ENCODE measurements at places on chromosomes 6 and 20.
A peak's percentile ranks its signal among the peaks of the same experiment; 100 is the strongest.

GRCh38 chr6:137975188-137975940 is 108.3 kb downstream of the TNFAIP3 start:
- no peak for DNase-seq

- no peak for DNase-seq
Observed at GRCh38 chr6:17423026-17423425, 29.6 kb downstream of the CAP2 start.

DNA sequence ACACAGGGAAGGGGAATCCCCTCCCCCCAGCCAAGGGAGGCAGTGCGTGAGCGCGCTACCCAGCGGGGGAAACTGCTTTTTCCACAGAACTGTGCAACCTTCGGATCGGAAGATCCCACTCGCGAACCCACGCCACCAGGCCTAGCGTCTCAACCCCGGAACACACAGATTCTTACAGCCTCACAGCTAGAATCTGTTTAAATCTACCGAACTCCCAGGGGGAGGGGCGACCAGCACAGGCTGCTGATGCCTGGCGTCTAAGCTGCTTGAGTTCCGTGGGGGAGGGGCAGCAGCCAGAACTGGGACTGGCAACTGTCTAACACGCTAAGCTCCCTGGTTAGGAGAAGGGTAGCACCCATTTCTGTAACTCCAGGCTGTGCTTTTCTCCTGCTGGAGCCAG is 217.3 kb upstream of the TENT5A start:
- peak; percentile 37 for DNase-seq

- DNase-seq = no peak
Observed at GRCh38 chr6:2274981-2275891, 29.8 kb upstream of the GMDS start.

- DNase-seq = no peak
Observed at GRCh38 chr20:48773837-48774418, 53.9 kb downstream of the PREX1 start.

DNA sequence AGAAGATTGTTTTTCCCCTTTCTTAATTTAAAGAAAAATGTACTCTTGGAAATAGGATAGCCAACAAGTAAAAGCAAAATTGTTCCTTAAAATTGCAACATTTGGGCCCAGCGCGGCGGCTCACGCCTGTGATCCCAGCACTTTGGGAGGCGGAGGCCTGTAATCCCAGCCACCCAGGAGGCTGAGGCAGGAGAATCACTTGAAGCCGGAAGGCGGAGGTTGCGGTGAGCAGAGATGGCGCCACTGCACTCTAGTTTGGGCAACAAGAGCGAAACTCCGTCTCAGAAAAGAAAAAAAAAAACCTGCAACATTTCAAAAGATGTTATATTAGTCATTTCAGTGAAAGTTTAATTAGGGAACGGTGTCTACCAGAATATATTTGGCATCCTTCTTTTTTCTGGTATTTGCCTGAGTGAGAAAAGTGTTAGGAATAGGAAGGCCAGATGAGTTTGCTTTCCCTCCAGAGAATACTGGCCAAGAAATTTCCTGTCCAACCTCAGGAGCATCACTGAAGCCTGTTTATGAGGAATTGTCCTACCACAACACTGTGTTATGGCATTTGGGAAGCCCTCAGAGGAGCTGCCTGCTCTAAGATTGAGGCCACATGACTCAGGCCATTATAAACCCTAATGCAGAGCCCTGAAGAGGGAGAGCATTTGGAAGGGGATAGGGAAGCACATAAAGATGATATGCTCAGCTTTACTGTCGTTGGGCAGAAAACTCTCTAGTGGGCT is 1.2 kb upstream of the GJA1 start:
- DNase-seq = no peak

GRCh38 chr6:146785001-146785585 is 186.3 kb downstream of the ADGB start:
- peak; percentile 66 for DNase-seq

DNA sequence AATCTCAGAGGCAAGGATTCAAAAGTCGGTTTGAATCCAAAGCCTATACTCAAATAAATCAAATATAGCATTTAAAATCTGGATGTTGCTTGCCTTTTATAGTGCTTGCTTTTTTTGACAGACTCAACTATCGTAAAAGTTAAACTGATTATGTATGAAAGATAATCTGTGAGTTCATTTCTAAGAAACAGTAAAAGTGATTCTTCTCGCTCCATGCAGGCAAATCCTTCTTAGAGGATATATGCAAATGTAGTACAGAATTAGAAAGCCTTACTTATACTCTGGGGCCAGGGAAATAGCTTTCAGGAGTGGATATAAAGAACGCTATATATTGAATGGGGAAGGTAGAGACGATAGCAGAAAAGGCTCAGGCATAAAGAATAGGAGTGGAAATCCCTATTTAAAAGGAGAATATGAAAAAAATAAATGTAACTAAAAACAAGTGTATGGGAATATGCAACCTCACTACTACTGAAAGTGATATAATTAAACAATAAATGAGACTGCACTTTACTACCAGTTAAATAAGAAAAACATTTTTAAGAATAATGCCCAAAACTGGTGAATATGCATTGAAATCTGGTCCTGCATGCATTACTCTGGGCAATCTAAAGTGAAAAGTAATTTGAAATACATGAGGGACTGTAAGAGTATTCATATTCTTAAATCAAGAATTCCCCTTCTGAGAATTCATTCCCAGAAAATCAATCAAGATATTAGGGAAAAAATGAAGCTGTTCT is 361.8 kb upstream of the PLCB4 start:
- DNase-seq = no peak

GRCh38 chr6:81785377-81785776 is 32.9 kb upstream of the TENT5A start:
- DNase-seq = no peak

- peak; percentile 35 for DNase-seq
Observed at GRCh38 chr20:44745598-44746366, at the start of gene KCNK15. TSS of gene KCNK15 (plus strand) at chr20:44745865. CDS start at chr20:44745911, 46 bp downstream.

GRCh38 chr6:168712993-168713392 is 272.0 kb downstream of the SMOC2 start:
- DNase-seq = no peak

DNA sequence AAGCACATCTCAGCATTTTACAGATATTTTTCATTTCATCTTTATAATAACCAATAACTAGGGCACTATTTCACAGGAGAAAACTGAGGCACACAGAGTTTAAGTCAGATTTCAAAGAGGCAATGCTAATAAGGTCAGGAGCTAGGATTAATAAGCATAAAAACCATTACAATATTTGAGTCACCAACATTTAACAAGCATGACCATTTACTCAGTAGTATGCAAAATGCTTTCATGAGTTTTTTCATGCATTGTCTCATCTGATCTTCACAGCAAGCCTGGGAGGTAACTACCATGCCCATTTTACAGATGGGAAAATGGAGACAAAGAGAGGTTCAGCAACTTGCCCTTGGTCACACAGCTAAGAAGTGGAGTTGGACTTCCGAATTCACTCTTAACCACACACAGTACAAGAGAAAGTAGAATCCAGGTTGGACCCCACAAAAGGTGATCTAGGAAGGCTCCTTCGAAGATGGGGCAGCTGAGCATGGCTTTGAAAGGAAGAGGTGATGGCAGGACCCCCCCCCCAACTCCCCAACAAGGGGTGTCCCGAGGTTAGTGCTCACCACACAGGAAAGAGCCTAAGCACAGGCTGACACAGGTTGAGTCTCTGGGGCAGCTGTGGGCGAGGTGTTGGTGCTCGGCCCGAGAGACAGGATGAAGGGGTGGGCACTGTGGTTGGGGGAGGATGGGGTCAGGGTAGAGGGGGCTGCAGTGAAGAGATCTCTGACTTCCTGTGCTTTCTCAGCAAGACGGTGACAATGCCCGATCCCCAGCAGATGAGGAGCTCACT is 108.8 kb downstream of the PREX1 start:
- no peak for DNase-seq

DNA sequence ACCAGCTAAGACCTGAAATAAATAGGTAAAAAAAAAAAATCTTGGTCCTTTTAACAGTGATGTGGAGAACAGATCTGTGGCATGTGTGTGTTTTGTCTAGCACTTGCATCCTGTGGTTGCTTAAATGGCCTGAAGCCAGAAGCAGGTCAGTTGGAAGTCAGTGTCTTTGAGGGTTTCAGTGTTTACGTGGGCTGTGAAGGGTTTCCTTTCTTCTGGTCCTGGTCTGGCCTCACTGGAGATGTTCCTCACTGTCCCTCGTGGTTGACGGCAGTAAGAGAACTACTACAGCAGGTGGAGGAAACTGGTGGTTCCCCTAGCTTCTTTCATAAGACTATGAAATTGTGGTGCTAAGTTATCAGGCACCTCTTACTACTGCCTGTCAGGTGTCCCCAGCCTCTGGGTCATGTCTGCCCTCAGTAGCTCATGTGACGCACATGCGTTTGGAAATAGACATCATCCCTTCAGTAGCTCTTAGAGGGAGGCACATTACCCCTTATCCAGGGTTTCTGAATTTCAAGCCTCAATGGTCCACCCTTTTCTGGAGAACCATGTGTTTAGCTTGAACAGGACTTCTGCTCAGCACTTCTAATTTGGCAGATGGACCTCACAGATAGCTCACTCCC is 59.4 kb upstream of the SCP2D1 start:
- DNase-seq = no peak

DNA sequence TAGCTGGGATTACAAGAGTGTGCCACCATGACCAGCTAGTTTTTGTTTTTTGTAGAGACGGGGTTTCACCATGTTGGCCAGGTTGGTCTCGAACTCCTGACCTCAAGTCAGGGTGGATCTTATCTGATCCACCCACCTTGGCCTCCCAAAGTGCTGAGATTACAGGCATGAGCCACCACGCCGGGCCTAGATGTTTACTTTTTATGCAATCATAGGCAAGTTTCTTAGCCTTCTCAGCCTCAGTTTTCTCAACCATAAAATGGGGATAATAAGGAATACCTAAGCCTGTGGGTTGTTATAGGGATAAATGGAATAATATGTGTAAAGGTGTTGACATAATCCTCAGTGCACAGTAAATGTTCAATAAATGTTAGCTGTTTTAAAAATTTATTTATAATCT is 9.8 kb downstream of the SPATS1 start:
- no peak for DNase-seq

DNA sequence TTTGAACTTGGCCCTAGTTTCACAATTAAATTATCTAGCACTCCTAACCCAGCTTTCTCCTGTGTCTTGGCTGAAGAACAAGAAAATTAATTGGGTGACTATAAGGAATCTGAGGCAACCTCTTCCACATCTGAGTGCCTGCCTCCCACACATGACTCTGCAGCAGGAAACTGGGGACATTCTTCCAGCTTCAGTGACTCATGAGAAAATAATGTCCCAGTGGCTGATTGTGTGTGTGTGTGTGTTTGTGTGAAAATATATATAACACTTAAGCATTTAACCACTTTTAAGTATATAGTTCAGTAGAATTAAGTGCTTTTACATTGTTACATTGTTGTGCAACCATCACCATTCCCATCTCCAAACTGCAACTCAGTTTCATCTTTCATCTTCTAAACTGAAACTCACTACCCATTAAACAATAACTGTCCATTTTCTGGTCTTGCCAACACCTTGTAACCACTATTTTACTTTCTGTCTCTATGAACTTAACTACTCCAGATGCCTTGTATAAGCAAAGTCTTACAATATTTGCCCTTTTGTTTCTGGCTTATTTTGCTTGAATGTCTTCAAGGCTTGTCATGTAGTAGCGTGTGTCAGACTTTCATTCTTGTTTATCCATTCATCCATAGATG is 8.7 kb downstream of the TRIM38 start:
- DNase-seq = no peak

GRCh38 chr20:51372176-51372803 is 170.2 kb downstream of the NFATC2 start:
- peak; percentile 66 for DNase-seq

DNA sequence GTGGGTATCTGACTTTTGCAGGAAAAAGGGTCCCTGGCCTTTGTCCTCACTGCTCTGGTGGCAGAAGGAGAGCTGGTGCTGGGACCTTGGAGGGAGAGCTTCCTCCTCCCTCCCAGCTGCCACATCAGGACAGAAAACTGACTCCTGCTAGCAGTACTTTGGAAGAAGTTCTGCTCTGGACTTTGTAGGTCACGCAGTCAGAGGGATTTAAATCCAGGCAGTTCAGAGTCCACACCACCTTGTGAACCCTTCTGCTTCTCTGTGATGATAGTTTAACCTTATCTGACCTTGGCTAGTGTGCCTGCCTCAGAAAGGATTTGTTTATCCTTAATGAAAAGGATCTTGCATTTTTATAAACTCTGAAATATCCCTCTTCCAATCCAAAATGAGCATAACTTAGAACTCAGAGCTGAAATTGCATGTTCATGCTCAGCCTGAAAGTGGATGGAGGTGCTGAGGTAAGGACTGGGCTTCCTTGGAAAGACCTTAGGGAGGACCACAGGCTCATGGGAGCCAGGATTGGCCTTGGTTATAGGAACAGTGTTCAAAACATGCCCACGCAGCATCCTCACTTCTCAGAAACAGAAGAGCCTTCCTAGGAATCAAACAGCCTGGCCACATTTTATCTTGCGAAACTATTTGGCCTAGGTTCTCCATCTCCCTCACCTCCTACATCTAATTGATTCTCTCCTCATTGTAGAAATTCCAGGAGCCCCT is 123.9 kb upstream of the SASH1 start:
- DNase-seq = no peak

- DNase-seq = no peak
Observed at GRCh38 chr6:11909696-11910132, 102.4 kb upstream of the HIVEP1 start.

- DNase-seq = peak; percentile 58
Observed at GRCh38 chr6:54717849-54718455, 128.6 kb upstream of the FAM83B start.

DNA sequence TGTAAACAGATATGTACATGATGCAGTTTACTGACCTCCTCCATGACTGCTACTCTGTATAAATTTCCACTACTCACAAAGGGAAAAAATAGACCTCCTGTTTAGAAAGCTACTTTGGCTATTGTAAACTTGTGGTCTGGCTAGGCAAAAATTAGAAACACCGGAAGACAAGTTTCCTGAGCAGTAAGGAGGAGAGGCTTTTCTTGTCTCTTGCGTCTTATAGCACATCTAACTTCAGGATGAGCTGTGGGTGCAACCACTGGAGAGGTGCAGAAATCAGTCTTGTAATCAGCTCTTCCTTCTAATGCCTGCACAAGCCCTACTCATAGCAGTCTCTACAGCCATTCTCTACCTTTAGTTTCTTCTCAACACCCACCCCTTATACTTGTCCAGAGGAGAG is 296.5 kb upstream of the SLC35B3 start:
- no peak for DNase-seq

- no peak for DNase-seq
Observed at GRCh38 chr20:12243327-12243726, 325.6 kb downstream of the BTBD3 start.

All from BE2C (cell line).